ENCODE measurements at places on chromosomes 11 and 22. TPM values are rescaled to one million over a fixed set of nuclear protein-coding genes. Genes with fewer than 3 reads are reported as not detected.

CSF2RB gene
- total RNA-seq, result 4.2 TPM

GRM5 gene
- total RNA-seq, result not detected

SMTNL1 gene
- total RNA-seq, result not detected

GP1BB gene
- not detected for total RNA-seq

XKR3 gene
- not detected for total RNA-seq

PKP3 gene
- not detected for total RNA-seq

EHF gene
- total RNA-seq, result not detected

SLC5A1 gene
- total RNA-seq, result not detected

GSC2 gene
- not detected for total RNA-seq

PRR5 gene
- total RNA-seq, result 19.9 TPM

OR6T1 gene
- not detected for total RNA-seq

DEUP1 gene
- not detected for total RNA-seq

P2RY2 gene
- not detected for total RNA-seq

ALX4 gene
- total RNA-seq, result not detected

PEX16 gene
- 27.9 TPM for total RNA-seq

RASL10A gene
- total RNA-seq, result 0.58 TPM

SCUBE1 gene
- not detected for total RNA-seq

TMPRSS6 gene
- 86.6 TPM for total RNA-seq

APOL1 gene
- total RNA-seq, result 52.8 TPM

HDHD5 gene
- 56.0 TPM for total RNA-seq

CREB3L1 gene
- not detected for total RNA-seq

MCAM gene
- total RNA-seq, result 31.1 TPM

MPZL2 gene
- total RNA-seq, result 2.8 TPM

INS gene
- total RNA-seq, result not detected

CD3G gene
- 103 TPM for total RNA-seq

NUCB2 gene
- 28.3 TPM for total RNA-seq

UBQLN3 gene
- total RNA-seq, result not detected

SYNGR1 gene
- not detected for total RNA-seq

TAGLN gene
- total RNA-seq, result 5.1 TPM

TESMIN gene
- total RNA-seq, result 7.7 TPM

PVALB gene
- not detected for total RNA-seq

PLEKHA7 gene
- total RNA-seq, result 2.7 TPM

KDM2A gene
- 105 TPM for total RNA-seq

OR2AT4 gene
- not detected for total RNA-seq

OR52H1 gene
- not detected for total RNA-seq

SLC22A6 gene
- total RNA-seq, result not detected

C11orf91 gene
- total RNA-seq, result not detected

FGF3 gene
- not detected for total RNA-seq

COMT gene
- 53.4 TPM for total RNA-seq

CARNS1 gene
- 2.0 TPM for total RNA-seq

HSCB gene
- 20.3 TPM for total RNA-seq

ACTN3 gene
- total RNA-seq, result 3.0 TPM

ZP1 gene
- total RNA-seq, result not detected

Data from activated T-helper 17 cell treated with anti-CD3 and anti-CD28 coated beads, Interleukin-2, amount 50 U/mL, for 72 hours (primary cell).